RPMI7951 (cell line): ENCODE measurements at places on chromosomes 11 and 22. TPM values are rescaled to one million over a fixed set of nuclear protein-coding genes. Genes with fewer than 3 reads are reported as not detected.

Gene CYB5R3
- 65.2 and 65.6 TPM in 2 replicates for total RNA-seq

DNA sequence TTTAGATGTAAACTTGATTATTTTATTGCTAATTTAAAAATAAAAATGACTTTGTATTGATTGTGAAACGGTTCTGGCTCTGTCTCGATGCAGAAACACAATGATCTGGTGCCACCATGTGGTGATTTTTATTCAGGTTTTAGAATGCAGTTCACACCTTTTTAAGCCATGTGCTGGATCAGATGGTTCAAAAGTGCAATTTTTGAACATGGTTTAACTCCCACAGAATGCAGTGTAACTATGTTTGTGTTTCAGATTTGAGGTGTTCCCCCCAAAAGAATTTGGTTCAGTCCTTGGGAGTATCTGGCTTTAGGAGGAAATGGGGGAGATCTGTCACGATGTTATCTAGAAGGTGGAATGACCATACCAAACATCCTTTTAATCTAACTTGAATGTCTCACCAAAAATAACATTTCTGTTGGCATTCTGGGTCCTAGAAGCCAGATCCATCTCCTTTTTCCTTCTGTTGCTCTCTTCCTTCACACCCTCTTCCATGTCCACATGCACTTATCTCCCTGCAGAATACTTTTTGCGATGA, 7.9 kb downstream of the MRPL16 start:
- DNase-seq = peak; percentile 51

GRCh38 chr11:96188243-96189006, 154.6 kb downstream of the MAML2 start:
- peak; percentile 82 for DNase-seq

Gene TEX12
- total RNA-seq = 0.29 and 0.48 TPM in 2 replicates

Gene CARD16
- 22.5 and 28.8 TPM in 2 replicates for total RNA-seq

- DNase-seq = peak; percentile 82
These were observed 387.1 kb downstream of the SOX6 start for GRCh38 chr11:15969281-15969680.

- no peak for DNase-seq
These were observed 20.9 kb upstream of the TMEM191C start for GRCh38 chr22:21446128-21446826.

GRCh38 chr11:8807544-8808225, 103.3 kb upstream of the AKIP1 start:
- DNase-seq = peak; percentile 96

- no peak for DNase-seq
These were observed 711.2 kb downstream of the KCNA4 start for GRCh38 chr11:29305456-29306232.

GRCh38 chr22:26822313-26822712, 164.9 kb downstream of the MIAT start:
- no peak for DNase-seq

DNA sequence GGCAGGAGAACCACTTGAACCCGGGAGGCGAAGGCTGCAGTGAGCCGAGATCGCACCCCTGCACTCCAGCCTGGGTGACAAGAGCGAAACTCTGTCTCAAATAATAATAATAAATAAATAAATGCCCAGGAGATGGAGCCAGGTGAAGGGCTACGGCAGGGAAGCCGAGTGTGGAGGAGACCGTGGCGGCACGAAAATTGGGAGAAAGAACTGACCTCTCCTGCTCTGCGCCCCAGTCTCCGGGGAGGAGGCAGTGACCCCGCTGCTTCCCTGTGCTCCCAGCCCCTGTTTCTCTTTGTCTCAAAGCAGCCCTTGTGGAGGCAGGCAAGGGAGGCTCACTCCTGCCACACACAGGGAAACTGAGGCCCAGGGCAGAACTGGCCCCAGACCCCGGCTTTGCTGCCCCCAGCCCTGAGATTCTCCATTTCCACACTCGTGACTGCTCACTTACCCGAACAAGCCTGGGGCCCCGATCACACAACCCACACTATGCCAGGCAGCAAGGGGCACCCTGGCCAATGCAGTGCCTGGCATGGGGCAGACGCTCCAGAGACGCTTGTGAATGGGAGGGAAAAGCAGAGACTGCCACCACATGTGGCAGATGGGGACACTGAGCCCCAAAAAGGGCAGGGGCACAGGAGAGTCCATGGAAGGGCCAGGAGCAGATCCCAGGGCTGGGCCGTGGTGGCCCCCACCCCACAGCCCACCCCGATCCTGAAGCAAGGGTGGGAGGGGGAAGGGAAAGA, 80.4 kb upstream of the PRR5 start:
- no peak for DNase-seq

Gene OR51G2
- not detected in 2 replicates for total RNA-seq

DNA sequence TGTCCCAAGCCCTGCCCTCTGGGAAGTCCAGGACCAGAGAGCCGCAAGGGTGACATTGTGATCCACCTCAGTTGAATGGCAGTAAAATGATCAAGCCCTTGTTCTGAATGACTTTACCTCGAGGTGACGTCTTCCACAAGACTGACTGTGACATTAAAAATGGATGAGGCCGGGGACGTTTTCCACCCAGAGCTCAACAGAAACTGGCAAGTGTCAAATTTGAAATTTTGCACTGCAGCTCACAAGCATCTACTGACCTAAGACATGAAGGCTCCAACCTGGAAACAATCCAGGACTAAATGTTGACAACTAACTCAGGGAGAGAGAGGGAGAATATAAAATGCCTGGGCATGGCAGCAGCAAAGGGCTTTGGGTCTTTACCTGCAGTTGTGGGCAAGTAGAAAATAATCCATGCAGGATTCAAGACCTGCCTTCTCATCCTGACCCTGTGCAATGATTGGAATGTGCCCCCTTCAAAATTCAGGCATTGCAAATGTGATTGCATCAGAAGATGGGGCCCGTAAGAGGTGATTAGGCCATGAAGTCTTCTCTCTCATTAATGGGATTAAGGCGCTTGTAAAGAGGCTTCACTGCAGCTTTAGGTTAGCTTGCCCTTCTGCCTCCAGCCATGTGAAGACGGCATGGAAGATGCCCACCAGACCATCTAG, 33.6 kb upstream of the CLMP start:
- DNase-seq = no peak

GRCh38 chr11:64670975-64671374, 52.0 kb downstream of the NRXN2 start:
- DNase-seq = no peak

Gene LRRC74B
- total RNA-seq = under 0.01 TPM in 1 of 2 replicates, not detected in the other

- no peak for DNase-seq
These were observed 31.5 kb upstream of the RAB38 start for GRCh38 chr11:88206751-88207150.

Gene SCN4B
- 0.10 TPM in 1 of 2 replicates, not detected in the other for total RNA-seq

GRCh38 chr11:117064275-117064674, 34.0 kb downstream of the SIK3 start:
- DNase-seq = peak; percentile 34

DNA sequence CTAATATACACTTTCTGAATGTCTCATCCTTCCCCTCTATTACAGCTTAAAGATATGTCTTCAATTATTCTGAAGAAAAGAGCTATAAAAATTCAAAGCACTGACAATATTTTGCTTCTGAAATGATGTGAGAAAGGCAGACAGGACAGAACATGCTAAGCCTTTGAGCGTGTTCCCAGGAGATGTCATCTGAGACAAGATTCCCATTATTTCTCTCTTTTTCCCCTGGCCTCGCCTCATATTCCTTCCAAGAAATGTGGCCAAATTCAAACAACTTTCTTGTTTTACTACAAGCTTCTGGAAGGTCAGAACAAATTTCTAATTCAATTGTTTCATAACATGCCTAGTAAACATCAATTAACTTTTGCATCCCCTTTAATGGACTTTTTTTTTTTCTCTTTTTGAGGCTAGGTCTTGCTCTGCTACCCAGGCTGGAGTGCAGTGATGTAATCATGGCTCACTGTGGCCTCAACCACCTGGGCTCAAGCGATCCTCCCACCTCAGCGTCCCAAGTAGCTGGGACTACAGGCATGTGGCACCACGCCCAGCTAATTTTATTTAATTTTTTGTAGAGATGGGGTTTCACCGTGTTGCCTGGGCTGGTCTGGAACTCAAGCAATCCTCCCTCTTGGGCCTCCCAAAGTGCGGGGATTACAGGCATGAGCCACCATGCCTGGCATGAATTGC, 37.1 kb upstream of the NFRKB start:
- no peak for DNase-seq

Gene HDHD5
- 22.2 and 26.3 TPM in 2 replicates for total RNA-seq

Gene DDI1
- total RNA-seq = not detected in 2 replicates

Gene ACCS
- 2.1 and 2.5 TPM in 2 replicates for total RNA-seq

DNA sequence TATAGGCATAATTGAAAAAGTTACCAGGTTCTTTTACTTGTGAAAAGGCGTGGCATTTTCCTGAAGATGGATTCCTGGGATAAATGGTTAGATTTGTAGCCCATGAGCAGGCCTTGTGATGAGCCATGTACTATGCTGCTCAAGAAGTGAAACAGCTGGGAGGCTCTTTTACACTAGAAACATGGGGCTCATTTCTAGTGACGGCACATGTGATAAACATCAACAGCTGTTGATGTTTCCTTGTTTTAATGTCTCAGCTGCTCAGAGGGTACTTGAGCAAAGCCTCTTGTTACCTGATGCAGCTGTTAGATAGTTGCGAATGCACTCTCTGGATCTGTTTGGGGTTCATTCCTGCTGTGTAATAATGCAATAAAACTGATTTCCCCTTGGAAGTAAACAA, 396.8 kb downstream of the GUCY1A2 start:
- DNase-seq = no peak

DNA sequence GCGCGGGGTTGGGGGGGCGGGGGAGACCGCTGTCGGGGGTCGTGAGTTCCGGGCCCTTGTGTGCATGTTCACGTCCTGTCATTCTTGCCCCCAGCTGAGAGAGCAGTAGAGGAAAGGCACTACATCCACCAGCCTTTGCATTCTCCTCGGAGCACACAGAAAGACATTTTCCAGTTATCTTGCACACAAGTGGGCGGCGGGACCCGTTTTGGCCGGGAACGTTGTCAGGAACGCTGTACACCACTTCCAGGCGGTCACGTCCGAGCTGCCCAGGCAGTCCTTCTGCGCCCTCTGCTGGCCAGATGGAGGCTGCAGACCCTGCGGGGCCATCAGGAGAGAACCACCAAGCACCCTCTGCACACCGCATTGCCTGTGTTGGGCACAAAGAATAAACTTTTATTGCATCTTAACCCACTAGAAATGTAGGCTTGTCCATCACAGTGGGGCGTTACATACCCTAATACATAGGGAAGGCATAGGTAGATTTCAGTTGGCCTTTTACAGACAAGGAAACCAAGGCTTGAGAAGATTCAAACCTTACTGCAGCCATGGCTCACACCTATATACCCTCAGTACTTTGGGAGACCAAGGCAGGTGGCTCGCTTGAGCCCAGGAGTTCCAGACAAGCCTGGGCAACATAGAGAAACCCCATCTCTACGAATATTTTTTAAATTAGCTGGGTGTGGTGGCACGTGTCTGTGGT, 2.8 kb upstream of the CDKN1C start:
- peak; percentile 68 for DNase-seq

DNA sequence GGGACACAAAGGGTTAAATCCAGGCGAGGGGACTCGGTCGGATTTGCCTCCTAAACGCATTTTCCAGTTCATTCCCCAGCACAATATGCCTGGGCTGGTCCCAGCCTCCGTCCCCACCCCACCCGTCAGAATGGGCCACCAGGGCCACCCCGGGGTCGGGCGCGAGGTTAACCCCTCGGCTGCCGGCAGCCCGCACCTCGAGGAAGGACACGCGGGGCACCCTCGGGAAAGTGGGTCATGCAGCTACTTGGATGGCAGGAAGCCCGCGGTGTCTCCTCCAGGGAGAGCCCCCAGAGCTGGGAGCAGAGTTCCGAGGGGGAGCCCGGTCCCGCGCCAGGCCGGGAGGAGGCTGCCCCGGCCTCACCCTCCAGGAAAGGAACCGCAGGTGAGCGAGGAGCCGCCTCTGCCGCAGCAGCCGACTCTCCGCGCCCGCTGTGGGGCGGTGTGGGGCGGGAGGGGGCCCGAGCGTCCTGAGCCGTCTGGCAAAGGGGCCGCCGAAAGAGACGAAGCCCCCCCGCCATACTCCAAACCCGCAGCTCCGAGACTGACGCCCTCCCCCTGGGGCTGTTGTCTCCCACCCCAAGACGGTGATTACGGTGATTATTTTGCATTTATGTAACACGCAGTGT, 1.4 kb downstream of the NECTIN1 start:
- DNase-seq = no peak

Gene CDKN1C
- 0.39 and 1.2 TPM in 2 replicates for total RNA-seq

DNA sequence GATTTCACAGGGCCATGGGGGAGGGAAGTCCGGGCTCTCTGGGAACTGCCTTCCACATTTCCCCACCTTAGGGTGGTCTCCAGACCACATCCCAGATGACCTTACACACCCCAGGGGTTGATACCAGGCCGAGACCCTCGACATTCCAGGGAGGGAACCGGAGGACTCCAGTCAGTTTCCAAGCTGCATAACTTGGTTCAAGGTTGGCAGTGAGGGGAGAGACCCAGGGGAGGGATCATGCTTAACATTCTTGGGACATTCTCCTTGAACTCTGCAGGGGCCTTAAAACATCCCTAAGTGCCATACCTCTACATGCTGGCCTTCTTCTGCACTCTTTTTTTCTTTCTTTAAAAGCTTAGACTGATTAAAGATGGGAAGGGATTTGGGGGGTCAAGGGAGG, 251.0 kb downstream of the ST3GAL4 start:
- no peak for DNase-seq

DNA sequence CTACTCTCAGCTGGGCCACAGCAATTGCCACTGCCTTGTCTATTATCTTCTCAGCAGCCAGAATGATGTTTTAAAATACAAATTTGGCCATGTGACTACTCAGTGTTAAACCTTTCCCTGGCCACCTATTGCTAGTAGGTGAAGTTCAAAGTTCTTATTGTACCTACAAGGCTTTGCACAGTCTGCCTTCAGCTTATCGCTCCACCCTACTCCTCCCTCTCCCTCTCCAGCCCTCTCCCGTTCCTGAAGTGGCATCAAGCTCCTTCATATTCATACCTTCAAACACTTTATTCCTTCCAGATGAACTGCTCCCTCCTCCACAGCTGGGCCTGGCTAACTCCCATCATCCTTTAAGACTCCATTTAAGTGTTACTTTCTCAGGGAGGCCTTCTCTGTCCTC, 37.3 kb downstream of the OR10A6 start:
- DNase-seq = no peak

DNA sequence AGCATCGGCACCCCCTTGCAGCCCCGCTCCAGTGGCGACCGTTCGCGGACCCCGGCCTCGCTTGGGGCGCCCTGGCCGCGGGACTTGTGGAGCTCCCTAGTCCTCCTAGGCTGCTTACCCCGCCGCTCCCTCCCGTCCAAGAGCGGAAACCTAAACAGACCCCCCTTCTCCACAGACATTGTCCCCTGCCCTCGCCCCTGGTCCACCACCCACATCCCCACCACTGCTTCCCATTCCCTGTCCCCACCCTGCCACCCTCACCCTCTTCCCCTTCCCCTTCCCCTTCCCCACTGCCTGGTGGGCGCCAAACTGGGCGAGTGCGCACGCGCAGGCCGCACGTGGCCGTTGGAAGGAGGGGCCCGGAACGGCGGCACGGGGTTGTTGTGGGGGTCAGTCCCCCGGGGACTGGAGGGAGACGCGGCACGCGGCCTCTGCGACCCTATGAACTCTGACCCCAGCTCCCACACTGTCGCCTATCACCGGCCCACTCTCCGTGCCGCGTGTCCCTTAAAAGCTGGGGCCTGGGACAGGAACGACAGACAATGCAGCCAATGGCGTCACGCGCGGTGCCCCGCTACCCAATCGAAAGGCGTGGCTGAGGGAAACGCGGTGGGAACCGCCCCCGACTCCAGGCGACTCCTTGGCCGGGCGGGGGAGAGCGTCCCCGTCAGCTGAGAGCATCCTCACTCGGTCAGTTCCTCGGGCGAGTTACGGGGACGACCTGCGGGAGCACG, at the start of gene SNX32:
Gene SNX32, plus strand, starts transcription at position 667 of the 734 bp plus-strand sequence. CDS start 103 bp downstream, outside the sequence.
- DNase-seq = peak; percentile 92
